ENCODE measurements at places on chromosomes 1 and 21. TPM values are rescaled to one million over a fixed set of nuclear protein-coding genes. Genes with fewer than 3 reads are reported as not detected.

DNA sequence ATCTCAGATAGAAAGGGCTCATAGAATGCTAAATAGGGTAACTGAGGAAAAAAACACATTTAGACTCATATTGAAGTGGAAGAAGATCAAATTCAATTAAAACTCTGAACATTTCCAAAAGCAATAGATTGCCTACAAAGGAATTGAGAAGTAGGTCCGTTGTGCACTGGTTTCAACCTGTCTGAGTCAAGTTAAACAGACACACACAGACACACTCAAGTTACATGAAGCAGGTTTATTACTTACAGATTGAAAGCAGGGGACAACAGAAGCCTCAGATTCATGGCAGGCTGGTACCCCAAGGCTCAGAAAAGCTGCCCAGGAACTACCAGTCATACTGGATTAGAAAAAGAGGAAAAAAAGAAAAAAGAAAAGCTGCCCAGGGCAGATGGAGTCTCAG is 20.7 kb upstream of the S100A2 start:
- no peak for DNase-seq

DNA sequence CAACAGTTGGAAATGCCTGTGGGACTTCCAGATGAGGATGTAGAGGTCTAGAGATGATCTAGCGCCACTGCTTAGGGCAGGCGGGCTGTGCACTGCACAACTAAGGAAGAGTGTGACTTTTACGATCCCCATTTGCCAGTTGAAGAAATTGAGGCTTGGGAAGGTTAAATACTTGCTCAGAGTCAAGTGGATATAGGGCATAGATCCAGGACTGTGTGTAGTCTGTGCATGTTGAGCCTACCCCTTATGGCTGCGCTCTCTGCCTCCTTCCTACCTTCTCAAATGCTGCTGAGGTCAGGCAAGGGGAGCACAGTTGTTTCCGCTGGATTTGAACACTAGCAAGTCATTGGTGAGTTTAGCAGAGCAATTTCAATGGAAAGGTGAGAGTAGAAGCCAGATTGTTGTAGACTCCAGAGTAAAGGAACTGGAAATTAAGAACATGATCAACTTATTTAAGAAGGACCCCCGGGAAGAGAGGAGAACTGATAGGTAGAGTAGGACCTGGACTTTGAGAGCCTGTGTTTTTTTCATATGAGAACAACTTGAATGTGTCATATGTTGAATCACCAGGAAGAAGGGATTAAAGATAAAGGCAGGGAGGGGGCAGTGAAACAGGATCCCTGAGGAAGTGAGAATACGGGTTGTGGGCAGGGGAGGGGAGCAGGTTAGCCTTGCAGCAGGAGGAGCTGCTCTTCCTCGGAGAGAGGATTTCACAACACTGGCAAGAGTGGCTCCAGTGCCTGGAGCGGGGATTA is 2.7 kb downstream of the CAPN2 start:
- no peak for DNase-seq

- DNase-seq = no peak
Measured at GRCh38 chr1:42423681-42424080, 32.1 kb downstream of the ZMYND12 start.

DNA sequence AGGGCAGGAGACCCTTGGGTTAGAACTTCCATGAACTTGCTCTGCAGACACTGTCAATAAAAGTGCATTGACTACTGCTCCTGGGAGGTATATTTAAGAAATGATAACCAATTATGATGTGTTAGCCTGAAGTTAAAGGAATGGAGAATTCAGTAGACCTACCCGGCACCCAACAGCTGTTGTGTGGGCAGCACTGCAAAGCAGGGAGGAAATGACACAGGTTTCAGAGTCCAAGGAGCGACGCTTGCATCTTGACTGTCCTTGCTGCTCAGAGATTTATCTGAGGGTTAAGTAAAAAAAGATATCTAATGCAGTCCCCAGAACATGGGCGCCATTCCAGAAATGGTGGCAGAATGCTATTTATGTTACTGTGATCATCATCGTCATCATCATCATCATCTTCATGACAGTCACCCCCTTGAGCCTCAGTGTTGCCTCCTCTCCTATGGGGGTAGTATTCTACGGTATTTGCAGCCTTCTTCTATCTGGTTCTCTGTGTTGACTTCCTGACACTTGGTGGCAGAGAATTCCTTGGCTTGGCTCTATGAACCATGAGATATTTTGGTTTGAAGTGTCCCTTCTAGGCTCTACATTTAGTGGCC is 225.9 kb downstream of the KAZN start:
- no peak for DNase-seq

SELENON gene
- polyA plus RNA-seq = 64.0 TPM

GAS5 gene
- 610 TPM for polyA plus RNA-seq

MAEL gene
- polyA plus RNA-seq = 0.18 TPM
